ENCODE measurements at places on chromosomes 5 and 9.

- no peak for DNase-seq
These were observed 143.0 kb upstream of the LHFPL2 start for GRCh38 chr5:78791501-78792100.

- no peak for DNase-seq
These were observed 28.2 kb downstream of the CDH10 start for GRCh38 chr5:24616566-24616965.

DNA sequence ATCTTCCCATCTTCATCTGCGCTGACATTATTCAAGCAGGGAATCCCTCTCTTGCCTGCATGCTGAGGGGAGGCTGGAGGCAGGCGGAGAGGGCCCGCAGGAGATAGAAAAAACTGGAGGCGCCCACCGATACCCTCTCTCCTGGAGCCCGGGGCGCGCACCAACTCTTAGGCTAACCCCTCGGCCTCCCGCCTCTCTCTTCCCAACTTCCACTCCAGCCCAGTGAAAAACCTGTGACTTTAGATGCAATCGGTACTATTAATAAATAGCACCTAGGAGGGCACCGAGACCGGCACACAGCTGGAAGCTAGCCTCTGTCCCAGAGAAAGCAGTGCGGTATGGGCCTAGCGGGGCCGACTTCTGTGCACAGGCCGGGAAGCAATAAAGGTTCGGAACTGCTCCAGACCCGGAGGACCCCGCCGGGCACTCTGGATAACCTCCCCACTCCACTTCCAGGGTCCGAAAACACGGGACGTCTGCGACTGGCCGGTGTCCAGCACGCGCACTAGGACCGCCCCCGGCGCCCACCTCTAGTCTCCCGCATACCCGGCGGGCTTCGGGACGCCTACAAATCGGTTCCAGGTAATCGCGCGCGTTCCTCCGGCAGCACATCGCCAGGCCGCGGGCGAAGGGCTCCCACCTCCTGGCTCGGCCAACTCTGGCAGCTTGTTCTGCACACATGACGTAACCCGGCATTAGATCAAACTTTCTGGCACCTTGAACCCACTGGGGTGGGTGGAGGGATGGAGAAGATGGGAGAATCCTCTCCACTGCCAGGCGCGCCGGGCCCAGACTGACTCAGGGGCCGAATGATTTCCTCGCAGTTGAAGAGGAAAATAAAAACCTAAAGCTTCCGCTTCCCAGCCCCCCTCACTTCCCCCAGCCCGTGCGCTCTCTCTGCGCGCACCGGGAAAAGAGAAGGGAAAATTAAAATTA lies 1.4 kb downstream of the EFNA5 start:
- peak; percentile 73 for DNase-seq

DNA sequence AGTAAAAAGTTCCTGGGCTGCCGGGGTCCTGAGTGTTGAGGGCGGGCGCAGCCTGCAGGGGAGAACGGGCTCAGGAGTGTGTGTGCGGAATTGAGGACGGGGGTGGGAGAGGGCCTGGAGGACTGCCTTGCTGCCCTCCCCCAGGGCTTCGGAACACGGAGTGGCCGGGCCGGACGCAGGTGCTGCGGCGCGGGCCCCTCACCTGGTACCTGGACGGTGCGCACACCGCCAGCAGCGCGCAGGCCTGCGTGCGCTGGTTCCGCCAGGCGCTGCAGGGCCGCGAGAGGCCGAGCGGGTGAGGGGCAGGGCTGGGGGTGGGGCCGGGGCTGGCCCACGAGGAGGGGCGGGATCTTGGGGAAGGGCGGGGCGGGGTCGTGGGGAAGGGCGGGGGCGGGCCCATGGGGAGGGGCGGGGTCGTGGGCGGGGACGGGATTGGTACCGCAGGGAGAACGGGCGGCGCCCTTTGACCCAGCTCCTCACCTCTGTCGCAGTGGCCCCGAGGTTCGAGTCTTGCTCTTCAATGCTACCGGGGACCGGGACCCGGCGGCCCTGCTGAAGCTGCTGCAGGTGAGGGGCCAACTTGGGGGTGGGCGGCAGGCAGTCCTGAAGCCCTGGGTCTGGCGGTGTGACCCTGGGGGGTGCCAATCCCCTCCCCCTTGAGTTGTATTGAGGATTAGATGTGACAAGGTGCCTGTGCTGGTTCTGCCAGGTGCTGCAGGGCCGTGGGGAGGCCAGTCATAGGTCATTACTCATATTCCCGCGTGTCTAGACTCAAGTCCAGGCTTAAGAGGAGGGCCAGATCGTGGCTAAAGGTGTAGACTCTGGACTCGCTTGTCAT lies 7.1 kb downstream of the FPGS start:
- DNase-seq: peak; percentile 77

DNA sequence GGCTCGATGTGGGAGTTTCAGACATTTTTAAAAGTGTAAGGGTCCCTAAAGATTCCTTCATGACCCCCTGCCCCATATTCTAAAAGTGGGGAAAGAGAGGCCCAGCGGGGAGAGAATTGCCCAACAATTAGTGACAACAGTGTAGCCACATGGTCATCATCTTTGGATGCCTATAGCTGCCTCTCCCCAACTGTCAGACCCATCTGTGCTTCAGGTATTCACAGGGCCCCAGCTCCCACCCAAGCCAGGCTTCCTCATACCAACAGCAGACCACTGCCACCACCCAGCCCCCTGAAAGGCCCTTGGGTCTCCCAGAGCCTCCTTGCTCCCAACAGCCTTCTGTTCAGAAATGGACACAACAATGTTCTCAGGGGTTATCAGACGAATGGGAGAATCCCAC lies 4.1 kb downstream of the BICD2 start:
- no peak for DNase-seq

DNA sequence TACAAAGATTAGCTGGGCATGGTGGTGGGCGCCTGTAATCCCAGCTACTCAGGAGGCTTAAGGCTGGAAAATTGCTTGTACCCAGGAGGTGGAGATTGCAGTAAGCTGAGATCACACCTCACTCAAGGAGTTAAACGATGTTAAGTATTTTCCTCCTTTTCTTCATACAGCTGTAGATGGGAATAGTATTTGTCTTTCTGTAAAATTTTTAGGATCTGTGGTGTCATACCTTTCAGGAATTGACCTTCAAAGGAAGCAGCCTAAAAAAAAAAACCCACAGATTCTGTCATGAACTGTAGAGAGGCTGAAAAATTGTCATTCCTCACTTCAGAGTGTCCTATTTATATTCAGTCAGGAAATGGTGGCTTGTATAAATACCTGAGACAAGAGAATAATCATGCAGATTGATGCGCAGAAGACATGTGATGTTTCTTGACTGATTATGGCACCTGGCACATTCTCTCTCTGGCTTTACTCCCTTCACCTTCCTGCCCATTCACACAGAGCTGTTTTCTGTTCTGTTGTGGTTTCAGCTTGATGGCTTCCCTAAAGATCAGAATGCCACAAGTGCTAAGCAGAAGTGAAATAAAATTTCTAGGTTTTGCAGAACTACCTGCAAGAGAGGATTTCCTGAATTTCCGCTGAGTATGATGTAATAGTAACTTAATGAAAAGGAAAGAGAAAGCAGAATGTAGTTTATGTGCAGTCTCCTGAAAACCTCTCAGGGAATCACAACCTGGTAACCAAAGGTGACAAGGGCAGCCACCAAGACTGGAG lies 3.8 kb downstream of the IFNA1 start:
- DNase-seq: no peak

DNA sequence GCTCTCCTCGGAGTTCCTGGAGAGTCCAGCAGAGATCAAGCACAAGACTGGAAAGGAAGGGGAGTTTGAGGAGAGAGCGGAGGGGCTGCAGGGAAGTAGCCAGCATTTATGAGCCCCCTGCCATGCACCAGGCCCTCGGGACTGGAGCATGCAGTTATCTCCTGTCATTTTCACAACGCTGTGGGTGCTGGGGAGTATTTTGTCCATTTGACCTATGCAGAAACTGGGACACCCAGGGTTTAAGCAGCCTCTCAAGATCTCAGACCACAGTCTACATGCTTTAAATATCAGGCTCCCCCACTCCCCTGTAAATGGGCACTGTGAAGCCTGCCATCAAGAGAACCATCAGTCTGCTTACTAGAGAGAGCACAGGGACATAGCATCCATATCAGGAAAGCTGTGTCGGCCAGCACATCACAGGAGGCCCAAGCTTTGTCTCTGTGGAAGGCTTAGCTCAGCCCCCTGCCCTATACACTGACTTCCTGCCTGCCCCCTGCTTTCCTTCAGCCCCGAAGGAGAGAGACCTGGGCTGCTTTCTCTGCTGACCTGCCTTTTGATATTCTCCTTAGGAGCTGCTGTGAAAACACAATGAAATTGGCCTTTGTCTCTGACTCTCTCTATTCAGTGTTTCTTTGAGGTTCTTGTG lies 7.3 kb downstream of the FOXI1 start:
- DNase-seq: peak; percentile 41

GRCh38 chr5:141881886-141882285 lies 3.7 kb upstream of the PCDH1 start:
- peak; percentile 80 for DNase-seq

GRCh38 chr5:131218392-131218791 lies 45.5 kb upstream of the CDC42SE2 start:
- no peak for DNase-seq

DNA sequence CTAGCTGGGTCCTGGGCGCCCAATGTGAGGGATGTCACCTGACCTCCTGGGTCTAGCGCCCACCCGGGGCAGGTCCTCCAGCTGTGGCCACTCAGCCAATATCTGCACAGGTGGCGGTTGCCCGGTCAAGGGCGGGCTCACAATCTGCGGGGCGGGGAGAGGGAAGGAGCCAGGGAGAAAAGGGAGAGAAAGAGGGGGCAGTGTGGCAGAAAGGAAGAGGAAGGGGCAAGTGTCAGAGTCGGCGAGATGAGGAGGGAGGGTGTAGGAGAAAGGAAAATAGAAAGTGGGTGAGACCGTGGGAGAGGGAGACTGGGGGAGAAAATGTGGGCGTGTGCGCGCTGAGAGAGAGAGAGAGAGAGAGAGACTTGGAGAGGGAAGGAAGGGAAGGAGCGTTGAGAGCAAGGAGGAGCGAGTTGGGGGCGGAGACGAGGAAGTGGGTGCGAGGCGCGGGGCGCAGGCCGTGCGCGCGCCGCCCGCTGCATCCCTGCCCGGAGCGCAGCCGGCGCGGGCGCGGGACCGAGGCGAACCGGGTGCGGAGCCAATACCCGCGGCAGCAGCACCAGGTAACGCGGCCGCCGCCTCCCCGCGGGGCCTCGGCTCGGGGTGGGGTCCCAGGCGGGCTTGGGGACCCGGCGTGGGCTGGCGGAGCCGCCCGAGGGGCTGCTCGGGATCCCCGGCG lies at the start of gene HRH2:
Gene HRH2, plus strand, starts transcription at position 479 of the 679 bp plus-strand sequence. CDS start 25,163 bp downstream, outside the sequence.
- DNase-seq: peak; percentile 64

DNA sequence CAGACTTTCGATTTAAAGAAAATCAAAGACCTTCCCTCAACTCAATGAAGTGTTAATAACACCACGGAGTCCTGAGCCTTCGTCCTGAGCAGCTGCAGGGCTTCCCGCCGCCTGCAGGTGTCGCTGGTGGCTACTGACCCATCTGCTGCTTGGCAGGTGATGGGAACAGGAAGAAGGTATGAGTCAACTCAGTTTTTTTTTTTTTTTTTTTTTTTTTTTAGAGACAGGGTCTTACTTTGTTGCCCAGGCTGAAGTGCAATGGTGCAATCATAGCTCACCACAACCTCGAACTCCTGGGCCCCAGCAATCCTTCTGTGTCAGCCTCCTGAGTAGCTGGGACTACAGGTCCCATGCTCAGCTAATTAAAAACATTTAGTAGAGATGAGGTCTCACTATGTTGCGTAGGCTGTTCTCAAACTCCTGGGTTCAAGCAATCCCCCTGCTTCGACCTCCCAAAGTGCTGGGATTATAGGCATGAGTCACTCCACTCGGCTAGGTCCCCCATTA lies 185.7 kb upstream of the IL12B start:
- peak; percentile 81 for DNase-seq

DNA sequence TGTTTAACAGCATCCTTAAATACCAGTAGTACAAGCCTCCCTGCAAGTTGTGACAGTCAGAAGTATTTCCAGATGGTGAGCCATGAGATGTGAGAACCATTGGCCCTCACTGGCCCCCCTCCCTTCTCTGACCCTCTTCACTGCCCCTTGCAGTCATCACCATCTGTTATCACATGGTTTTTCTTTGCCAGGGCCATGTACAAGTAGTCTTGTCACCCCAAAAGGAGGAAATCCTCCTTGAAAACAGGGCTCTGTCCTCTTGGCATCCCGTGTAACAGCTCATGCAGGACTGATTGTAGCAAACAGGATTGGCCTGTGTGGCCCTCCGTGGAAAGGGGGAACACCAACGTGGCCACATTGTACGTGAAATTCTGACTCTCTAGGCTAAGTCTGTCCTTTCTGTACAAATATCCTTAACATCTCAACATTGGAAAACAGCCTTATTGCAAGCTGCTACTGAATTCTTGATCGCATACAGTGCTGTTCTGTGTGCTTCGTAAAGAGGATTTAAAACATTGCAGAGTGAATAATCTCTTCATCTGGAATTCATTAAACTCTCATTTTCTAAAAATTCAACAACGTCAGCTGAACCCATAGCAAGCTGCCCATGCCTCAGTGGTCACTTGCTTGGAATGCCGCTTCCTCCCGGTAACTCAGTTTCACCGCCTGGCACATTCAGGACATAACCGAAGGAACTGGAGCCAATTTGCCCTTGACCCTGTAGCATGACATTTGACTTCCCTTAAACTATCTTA lies 171.7 kb downstream of the ATPSCKMT start:
- no peak for DNase-seq

DNA sequence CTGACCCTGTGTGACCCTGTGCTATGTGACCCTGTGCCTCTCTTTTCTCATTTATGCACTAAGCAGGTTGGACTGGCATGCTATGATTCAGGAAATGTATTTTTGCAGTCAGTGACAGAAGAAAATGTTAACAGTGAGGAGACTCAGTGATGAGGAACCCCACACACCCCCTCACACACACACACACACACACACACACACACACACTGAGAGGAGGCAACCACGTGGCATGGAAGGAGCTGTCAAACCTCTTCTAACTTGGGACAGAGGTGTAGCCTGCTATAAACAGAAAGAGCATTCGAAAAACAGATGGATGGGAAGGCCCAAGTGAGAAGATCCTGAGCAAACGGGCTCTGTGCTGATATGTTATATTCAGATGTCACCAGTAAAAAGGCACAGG lies 57.9 kb upstream of the GRIA1 start:
- DNase-seq: no peak

DNA sequence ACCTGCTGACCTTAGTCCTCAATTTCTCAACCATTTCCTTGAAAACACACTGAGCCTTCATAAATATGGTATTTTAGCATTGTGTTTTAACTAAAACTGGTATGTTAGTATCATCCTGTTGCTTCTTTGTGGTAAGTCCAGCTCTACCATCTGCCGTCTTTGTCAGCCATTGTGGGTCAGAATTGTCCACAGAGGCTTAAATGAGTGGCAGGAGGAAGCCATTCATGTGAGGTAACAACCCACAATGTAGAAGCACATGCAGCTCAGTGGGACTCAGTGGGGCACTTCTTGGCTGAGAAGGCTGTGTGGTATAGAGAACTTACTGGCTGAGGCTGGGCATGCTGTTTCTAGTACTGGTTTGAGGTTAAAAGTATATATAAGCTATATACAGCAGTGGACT lies 149.2 kb upstream of the NR3C1 start:
- DNase-seq: no peak

Data from mesendoderm (in vitro differentiated cells).